T47D (cell line): ENCODE measurements at places on chromosomes 5 and 9.

DNA sequence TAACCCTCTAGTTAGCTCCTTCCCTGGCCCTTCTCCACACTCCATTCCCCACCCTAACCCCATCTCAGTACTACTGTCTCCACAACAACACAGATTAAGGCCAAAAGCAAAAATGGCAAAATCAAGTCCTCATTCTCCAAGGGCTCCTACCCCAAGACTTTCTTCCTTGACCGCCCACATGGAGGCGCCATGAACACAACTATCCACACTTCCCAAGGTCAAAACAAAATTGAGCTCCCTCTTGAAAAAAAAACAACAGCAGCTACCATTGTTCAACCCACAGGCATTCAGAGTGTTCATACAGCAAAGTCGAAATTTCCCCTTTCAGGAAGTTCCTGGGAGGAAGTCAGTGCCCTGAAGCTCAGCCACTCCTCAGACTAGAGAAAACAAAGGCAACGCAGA, 54.4 kb downstream of the GNAQ start:
- no peak for DNase-seq

- DNase-seq = no peak
Observed at GRCh38 chr9:126375386-126375785, 48.8 kb downstream of the MVB12B start.

DNA sequence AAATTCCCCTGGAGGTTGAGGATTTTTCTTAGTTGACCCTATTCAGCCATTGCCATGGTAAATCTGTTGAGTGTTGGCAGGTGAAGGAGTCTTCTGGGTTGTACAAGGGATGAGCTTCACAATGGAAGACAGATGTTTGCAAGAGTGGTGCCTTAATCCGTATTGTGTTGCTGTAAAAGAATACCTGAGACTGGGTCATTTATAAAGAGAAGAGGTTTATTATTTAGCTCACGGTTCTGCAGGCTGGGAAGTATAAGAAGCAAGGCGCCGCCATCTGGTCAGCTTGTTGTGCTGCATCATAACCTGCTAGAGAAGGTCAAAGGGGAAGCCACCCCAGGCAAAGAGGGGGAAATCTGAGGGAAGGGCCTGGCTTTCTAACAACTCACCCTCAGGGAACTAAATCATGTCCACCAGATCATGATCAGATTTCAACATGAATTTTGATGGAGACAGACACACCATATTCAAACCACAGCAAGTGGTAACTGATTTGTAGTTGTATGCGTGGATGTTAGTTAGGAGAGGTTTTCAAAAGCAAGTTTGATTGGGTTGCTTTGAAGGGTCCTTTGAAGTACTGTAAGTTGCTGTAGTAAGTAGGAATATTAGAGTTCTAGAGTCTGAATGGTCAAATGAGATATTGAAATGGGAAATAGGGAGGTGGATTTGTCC, 2.5 kb downstream of the TNPO1 start:
- peak; percentile 76 for DNase-seq

DNA sequence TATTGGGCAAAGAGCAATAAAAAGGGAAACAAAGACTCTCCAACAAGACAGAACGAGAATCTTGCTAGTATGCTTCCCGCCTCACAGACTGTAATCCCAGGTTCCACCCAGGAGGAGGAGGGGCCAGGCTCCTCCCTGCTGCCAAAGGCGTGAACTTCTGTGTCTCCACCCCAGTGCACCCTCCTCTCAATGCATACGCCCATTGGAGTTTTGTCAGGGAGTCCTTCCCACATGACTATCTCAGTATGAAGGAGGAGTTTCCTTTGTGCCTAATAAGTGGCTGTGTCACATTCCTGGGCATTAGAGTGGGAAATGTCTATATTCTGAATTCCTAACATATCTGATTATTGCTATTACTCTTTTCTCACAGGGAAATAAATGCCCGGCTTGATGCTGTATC, 106.4 kb upstream of the DHFR start:
- DNase-seq = peak; percentile 45

DNA sequence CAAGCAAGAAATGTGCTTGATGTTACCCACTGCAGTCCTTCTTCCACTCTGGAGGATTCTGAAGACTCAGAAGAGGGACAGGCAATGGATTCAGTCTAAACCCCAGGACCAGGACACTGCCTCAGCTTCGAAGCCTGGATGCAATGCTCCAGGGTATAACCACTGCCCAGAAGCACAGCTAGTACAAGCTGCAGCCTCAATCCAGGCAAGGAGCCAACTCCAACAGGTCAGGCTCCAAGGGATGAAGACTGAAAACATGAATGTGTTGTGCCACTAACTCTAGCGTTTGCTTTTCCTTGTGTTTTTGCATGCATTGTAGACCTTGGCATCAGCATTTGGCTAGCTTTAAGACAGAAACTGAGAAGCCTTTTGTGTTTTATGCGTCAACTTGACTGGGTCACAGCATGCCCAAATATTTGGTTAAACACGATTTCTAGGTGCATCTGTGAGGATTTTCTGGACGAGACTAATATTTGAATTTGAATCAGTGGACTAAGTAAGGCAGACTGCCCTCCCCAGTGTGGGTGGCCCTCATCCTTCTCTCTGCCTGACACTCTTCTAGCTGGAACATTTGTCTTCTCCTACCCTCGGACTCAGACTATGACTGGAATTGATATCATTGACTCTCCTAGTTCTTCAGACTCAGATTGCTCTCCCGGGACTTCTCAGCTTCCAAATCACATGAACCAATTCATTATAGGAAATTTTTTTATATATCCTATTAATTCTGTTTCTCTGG, 20.5 kb upstream of the GPX3 start:
- peak; percentile 84 for DNase-seq

DNA sequence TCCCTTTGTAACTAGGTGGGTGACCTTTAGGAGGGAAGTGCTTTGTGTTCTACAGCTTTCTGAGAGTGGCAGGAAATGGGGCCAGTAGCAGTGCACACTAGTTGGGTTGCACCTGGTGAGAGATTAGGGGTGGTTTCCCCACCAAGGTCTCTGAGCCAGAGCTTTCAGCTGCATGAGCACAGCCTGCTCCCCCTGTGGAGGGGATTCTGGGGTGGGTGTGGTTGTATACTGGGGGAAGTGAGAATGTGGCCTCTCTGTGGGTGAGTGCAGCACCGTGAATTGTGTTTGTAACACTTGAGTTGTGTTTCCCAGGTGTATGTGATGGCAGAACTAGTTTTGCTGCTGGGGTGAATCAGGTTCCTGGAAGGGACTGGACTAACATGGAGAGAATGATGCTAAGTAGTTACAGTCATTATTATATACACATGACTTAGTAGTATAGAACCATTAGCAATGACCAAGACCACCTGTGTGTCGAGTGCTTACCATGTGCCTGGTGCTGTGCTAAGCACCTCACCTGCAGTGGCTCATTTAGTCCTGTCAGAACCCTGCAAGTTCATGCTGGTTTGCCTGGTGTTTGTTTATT, 11.8 kb upstream of the CXXC5 start:
- no peak for DNase-seq

DNA sequence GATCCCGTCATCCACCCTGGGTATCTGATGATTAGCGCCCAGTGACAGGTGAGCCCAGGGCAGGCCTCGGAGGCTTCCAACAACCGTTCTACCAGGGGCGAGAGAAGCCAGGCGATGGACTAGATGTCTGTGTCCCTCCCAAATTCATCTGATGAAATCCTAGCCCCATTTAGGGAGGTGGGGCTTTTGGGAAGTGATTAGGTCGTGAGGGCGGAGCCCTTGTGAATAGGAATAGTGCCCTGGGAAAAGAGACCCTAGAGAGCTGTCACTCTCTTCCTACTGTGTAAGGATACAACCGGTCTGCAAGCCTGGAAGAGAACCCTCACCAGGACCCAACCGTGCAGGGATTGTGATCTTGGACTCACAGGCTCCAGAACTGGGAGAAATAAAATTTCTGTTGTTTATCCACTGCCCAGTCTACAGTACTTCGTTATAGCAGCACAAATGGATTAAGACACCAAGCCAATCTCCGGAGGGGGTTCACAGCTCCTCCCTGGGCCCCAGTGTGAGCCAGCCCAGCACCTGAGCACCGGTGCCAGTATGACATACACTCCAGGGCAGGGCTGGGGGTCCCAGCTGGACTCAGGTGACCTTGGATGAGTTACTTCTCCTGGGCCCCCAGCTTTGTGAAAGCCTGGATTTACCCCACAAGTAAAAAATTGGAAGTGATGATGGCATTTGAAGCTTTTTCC, 162.2 kb downstream of the DAB2IP start:
- no peak for DNase-seq

DNA sequence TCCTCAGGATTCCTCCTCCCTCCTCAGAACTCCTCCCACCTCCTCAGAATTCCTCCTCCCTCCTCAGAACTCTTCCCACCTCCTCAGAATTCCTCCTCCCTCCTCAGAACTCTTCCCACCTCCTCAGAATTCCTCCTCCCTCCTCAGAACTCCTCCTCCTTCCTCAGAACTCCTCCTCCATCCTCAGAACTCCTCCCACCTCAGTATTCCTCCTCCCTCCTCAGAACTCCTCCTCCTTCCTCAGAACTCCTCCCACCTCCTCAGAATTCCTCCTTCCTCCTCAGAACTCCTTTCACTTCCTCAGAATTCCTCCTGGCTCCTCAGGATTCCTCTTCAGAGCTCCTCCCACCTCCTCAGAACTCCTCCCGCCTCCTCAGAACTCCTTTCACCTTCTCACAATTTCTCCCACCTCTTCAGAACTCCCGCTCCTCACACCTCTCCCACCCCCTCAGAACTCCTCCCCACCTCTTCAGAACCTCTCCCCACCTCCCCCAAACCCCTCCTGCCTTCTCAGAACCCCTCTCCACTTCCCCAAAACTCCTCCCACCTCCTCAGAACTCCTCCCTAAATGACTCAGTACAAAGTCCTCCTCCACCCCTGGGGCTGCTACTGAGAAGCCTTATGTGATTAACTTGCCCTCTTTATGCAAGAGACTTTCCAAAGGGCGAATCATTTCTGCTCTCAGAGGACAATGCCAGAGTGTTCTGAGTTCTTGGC, 23.2 kb downstream of the SLC46A2 start:
- DNase-seq = peak; percentile 98
